NCI-H1092 treated with DMSO at 0.1 percent for 48 hours (cell line): ENCODE measurements at places on chromosomes 6 and 20.

GRCh38 chr20:12201289-12201991 is 283.7 kb downstream of the BTBD3 start:
- no peak for DNase-seq

DNA sequence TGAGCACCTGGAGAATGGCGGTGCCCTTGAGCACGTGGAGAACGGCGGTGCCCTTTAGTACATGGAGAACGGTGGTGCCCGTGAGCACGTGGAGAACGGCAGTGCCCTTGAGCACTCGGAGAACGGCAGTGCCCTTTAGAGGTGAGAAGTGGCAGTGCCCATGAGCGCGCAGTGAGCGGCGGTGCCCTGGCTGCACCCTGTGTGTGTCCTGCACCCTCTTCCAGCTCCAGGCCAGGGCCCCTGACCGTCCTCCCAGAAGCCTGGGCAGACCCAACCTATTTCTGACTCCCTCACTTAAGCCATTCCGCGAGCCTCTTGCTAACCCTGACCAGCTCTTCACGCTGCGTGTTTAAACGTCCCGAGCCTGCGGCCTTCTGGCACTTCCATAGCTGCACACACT is 151.3 kb downstream of the DLL1 start:
- DNase-seq, result no peak

DNA sequence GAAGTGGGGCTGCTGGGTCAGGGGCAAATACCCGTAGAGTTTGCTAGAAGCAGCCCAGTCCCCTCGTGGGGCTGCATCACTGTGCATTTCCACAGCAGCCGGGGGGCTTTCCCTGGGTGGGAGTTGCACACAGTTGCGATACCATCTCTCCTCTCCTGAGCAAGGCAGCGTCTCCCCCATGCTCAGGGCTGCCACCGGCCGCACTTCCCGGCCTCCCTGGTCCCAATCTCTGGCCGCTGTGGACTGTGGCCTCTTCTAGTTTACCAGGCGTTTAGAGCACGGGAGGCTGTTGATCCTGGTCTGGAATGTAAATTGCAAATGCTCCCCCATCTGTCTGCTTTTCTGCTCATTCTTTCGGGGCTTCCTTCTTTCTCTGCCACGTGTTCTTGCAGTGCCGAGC is 31.1 kb downstream of the OSBPL2 start:
- no peak for DNase-seq

DNA sequence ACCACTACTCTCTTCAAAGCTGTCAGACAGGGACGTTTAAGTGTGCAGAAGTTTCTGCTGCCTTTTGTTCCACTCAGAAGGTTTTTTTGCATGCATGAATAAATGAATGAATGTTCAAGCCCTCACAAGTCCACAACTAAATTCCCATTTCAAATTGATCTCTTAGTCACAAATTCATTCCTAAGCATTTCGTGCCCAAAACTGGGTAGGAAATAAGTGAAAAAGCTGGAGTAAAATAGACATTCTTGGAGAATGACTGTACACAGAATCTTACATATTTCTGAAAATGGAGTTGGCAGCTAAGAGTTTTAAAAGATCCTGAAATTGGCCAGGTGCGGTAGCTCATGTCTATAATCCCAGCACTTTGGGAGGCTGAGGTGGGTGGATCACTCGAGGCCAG is 117.6 kb downstream of the PERP start:
- DNase-seq, result no peak

DNA sequence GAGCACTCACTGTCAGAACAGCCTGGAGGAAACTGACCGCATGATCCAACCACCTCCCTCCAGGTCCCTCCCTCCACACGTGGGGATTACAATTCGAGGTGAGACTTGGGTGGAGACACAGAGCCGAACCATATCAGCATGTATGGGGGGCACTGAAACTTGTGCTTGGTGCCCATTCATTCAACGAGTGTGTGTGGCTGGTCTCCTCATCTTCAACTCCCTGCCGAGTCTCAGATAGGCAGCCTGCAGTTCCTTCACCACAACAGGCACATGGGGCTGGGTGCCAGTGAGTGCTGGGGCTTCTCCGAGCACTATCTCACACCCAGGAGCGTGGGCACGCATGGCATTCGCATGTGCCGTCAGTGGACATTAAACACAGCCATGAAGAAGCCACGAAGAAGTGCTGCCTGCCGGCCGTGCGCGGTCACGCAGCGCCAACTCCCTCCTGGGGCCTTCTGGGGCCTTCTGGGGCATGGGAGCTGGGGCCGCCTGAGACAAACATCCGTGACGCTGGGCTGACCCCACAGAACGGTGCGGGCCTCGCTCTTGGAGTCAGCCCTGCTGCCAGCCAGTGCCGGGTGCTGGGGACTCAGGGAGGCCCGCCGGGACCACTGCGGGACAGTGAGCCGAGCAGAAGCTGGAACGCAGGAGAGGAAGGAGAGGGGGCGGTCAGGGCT is 714 bp upstream of the RTEL1 start:
- peak; percentile 35 for DNase-seq

DNA sequence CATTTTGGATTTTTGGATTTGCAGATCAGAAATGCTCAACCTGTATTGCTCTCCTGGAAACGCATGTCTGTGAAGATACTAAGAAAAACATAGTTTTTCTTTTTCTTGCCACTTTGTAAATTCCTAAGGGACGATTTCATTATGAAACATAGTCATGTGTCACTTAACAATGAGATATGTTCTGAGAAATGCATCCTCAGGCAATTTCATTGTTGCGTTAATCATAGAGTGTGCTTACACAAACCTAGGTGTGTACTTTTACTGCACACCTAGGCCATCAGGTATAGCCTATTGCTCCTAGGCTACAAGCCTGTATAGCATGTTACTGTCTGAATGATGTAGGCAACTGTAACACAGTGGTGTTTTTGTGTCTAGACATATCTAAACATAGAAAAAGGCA is 13.4 kb upstream of the THEMIS start:
- DNase-seq, result no peak

DNA sequence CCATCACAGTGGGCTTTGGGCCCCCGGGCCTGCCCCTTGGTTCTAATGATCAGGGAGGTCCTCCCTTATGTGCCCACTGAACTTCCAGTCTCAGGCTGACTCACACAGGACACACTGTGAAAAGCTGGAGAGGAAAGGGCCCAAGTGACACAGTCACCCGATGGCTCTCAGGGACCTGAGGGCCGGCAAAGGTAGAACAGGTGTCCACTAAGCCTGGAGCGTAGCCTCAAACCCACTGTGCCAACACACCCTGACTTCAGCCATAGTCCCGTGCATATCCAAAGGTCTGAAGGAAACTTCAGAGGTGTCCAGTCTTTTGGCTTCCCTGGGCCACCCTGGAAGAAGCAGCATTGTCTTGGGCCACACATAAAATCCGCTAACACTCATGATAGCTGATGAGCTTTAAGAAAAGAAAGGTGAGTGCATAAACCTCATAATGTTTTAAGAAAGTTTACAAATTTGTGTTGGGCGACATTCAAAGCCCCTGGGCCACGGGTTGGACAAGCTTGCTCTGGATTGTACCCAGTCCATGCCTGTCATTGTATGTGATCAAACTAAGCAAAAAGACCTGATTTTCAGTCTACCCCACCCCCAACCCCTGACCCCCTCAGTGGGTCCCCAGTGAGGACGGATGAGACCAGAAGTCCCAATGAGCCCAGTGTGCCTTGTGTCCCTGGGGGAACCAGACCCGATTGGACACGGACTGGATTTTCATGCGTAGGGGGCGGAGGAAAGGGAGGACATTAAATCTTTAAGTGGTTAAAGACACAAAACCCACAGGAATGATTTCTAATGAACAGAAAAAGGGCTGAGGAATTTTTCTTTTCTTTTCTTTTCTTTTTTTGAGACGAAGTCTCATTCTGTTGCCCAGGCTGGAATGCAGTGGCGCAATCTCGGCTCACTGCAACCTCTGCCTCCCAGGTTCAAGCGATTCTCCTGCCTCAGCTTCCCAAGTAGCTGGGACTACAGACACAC is 6.1 kb downstream of the RAMACL start:
- no peak for DNase-seq

GRCh38 chr6:121839896-121840295 is 404.4 kb downstream of the GJA1 start:
- DNase-seq, result no peak

DNA sequence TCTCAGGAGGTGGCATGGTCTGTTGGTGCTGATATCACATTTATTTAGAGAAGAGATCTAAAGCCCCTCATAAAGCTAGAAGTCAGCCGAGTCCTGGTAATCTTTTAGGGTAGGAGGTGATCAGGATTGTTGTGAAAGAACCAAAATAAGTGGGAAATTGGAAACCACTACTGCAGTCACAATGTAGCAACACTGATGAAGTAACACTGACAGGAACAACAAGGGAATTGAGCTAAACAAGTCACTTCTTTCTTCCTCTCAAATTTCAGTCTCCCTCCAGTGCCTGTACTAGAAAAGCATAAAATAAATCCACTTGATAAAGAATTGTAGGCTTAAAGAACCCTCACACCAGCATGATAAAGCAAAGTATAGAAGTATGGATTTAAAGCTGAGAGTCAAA is 1509.0 kb downstream of the GRIK2 start:
- no peak for DNase-seq

DNA sequence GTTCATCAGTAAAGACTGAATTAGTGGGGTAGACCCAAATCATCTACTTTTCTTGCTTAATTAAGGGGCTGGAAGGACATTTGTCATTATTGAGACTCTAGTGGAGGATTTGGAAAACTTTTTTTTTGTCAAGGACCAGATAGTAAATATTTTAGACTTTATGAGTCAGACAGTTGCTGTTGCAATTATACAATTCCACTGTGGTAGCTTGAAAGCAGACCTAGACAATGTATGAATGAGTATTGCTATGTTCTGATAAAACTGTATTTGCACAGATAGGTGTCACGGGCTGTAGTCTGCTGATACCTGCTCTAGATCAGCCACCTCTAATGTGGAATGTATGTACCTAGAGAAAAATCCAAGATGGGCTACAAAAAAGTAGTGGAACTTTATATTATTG is 175.0 kb downstream of the CARMIL1 start:
- no peak for DNase-seq

GRCh38 chr6:73421534-73421933 is 26.9 kb downstream of the DDX43 start:
- no peak for DNase-seq

DNA sequence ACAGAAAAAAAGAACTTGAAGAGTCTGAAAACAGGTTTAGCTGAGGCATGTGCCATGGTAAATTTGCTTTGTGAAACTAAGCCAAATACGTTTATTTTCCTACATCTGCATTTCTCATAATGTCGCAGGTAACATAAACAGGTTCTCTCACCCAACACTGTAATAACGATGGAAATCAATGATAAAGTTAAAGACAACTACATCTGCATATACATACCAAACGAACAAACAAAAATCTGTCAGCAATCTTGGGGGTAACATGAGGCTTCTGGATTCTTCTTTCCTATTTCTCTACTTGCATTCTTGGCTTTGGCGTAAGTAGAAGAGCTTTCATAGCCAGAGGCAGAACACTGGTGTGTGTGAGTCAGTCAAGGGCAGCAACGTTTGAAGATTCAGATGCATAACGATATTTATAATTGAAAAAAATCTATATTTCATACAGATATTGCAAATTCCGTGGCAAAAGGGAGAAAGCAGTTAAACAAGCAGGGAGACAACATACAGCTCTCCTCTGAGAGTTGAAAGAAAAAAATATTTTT is 195.1 kb downstream of the EDN1 start:
- DNase-seq, result no peak

- DNase-seq, result no peak
Observed at GRCh38 chr6:11644601-11645000, 107.1 kb downstream of the TMEM170B start.

DNA sequence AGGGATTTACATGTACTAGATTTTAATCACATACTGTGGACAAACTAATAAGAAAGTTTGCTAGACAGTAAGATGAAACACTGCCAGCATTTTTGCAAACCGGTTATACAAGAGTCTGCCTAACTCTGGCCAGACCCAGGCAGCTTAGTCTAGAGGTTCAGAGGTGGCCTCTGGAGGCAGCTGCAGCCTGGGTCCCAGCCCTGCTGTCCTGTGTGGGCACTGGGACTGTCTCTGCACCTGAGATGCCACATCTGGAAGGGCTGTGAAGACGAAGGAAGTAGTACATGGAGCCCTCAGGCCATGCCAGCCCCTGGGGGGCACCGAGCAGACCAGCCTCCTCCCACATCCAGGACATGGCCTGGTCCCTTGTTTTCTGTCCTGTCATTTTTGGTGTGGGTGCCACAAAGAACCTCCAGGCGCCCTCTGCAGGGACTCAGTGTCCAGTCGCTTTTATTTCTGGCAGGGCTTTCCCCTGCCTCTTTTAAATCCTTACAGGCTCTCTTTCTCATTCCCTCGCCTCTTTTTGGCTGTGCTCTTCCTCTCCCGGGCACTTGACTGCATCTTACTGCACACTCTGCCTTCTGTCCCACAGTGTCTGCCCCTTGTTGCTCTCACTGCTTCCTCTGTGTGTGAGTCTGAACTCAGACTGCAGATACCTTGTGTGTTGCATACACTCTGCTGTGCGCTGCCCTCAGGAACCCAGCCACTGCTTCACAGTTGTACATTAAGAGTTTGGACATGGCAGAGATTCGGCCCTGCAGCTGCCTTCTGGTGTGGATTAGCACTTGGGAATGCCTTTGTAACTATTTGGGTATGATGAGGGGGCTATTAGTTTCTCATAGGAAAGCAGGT is 216.7 kb downstream of the ZDHHC14 start:
- no peak for DNase-seq

- DNase-seq, result no peak
Observed at GRCh38 chr20:3935956-3936340, 46.8 kb downstream of the PANK2 start.

GRCh38 chr20:37295001-37295400 is 5.5 kb downstream of the MANBAL start:
- no peak for DNase-seq

DNA sequence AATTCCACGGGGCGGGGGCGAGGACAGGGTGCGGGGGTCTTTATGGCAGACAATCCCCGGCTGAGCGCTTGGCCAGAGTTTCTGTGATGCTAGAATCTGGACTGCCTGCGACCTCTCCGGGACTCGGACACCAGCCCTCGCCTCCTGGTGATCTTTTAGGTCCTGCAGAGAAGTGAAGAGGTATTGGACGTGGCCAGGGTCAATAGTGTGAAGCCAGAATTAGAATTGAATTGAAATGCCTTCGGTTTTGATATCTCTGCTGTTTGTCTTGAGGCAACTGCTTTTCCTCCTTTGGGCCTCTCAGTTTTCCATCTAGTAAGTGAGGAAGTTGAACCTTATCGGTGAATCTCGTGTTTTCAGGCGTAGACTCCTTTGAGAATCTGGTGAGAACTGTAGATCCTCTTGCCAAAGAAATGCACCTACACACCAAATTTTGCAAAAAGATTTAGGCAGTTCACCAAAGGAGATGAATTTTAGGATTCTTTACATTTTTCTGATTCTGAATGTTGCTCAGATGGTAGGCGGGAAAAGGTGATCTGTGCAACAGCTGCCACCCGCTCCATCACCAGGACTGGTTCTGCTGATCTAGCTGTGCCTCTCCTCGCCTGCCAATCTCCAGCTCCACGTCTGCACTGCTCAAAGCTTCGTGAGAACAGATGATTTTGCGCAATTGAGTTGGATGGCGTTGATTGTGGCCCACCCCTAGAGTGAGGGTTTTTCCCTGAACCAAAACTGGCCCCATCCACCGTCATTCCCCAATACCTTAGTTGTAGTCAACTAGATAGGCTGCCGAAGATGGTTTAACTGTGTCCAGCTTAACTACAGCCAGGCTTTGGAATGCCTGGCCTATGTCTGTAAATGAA is 837 bp upstream of the OSER1 start:
- DNase-seq, result peak; percentile 41

- DNase-seq, result no peak
Observed at GRCh38 chr20:22412977-22413868, 171.1 kb downstream of the FOXA2 start.
